ENCODE measurements at places on chromosomes 2 and 18. TPM values are rescaled to one million over a fixed set of nuclear protein-coding genes. Genes with fewer than 3 reads are reported as not detected.

Gene KATNAL2
- 2.6 TPM for total RNA-seq

Gene ARHGEF33
- 0.38 TPM for total RNA-seq

Gene IL36B
- not detected for total RNA-seq

Gene TTL
- total RNA-seq = 36.7 TPM

Gene HOXD3
- 1.3 TPM for total RNA-seq

Gene CCDC102B
- total RNA-seq = 12.9 TPM

Gene SNORC
- total RNA-seq = 0.57 TPM

Gene CAPN13
- total RNA-seq = not detected

Gene KIAA2012
- total RNA-seq = not detected

Gene CYP1B1
- 27.6 TPM for total RNA-seq

Gene TMEM163
- not detected for total RNA-seq

Gene SP9
- total RNA-seq = not detected

Gene TGFA
- total RNA-seq = 3.6 TPM

Gene ALK
- total RNA-seq = 2.3 TPM

Gene NIF3L1
- total RNA-seq = 12.7 TPM

Gene DPYSL5
- total RNA-seq = not detected

Gene NEUROD1
- total RNA-seq = not detected

Gene PAX3
- not detected for total RNA-seq

Gene RNF125
- total RNA-seq = 16.0 TPM
